ENCODE measurements at places on chromosomes 12 and 14.

DNA sequence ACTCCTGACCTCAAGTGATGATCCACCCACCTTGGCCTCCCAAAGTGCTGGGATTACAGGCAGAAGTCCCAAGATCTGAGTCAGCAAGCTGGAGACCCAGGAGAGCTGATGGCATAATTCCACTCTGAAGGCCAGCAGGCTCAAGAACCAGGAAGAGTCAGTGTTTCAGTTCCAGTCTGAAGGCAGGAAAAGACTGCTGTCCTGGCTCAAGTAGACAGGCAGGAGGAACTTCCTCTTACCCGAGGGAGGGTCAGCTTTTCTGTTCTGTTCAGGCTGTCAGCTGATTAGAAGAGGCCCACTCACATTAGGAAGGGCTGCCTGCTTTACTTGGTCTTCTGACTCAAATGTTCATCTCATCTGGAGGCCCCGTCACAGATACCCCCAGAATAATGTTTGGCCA, 206.0 kb upstream of the MYL2 start:
- DNase-seq: no peak

DNA sequence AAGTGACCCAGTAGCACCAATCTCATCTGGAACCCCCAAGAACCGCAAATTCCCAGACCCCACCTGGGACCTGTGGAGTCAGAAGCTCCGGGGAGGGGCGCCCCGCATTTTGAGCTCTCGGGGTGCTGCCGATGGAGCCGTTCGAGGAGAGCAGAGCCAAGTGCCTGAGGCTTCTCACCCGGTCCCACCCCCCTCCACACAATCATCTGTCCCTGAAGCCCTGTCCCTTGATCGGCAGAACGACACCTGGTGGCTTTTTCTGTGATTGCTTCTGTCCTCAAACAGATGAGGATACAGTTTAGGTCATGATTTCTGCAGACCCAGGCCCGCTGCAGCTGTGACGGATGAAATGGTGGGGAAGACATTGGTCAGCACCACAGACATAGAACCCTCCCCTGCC, 74.7 kb downstream of the NOC4L start:
- peak; percentile 18 for DNase-seq

GRCh38 chr12:109775172-109775881, 57.9 kb downstream of the TRPV4 start:
- DNase-seq: peak; percentile 76

DNA sequence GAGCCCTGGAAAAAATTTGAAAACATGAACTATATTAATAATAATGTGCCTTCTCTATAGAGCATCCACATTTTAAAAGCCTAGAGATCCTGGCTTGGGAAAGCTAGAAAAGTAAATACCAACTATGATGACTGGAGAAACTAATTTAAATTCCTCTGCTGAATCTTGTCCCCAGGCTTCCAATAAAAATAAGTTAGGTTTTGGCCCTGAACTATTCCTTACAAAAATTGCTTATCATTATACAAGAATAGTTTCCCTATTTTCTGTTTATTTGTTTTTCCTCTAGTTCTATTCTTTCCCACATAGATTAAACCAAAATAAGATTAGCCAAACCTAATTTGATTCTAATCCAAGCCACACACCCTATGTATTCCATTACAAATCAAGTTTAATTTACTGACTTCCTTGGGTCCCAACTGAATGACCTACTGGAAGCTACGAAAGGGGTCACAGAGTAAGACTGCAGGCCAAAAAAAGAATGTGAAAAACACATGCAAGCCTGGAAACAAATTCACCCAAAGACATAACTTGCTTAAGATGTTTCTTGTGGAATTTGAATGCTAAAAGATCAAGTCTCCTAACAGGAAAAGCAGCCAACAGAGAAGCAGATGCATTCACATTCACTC, 133.0 kb downstream of the PAWR start:
- no peak for DNase-seq

GRCh38 chr14:79702197-79702596, 509.1 kb downstream of the DIO2 start:
- no peak for DNase-seq

DNA sequence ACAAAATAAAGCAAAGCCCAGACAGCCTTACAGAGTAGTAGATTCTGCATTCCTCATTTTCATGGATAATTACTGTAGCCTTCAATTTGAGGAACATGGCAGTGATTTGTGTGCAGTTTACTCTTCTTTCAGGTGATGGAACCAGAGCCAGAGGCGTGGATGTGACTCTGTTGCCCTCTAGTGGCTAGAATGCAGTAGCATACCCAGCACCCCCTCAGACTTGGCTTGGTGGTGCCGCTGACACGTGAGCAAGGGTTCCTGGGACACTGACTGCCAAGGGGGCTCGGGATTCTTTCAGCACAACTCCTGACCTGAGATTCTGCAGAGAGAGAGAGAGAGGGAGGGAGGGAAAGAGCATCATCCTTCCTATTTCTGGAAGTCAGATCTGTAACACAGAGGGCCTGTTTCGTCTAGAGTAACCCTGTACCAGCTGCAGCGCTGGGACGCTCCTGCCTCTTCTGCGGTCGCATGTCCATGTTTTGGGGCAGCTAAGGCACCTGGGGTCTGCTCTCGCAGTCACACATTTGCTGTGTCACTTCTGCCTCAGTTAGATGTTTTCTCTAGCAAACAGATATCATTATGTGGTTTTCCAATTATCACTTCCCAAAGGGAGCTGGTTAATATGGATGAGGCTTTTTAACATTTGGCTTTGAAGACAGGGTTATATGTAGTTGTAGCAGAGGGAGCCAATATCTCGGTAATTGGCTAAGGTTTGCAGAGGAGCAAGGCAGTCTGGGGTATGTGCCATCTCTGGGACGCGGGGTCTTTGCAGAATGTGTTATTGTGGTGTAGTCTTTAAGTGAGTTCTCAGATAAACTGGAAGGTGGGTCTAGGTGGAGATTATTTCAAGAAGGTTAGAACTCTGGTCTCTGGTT, 428.1 kb downstream of the NRXN3 start:
- DNase-seq: peak; percentile 36

GRCh38 chr12:40055228-40055579, 50.7 kb downstream of the SLC2A13 start:
- no peak for DNase-seq

- no peak for DNase-seq
Measured at GRCh38 chr14:101233021-101233366, 328.3 kb upstream of the DIO3 start.

- DNase-seq: no peak
Measured at GRCh38 chr12:122089077-122089476, 10.5 kb downstream of the MLXIP start.

DNA sequence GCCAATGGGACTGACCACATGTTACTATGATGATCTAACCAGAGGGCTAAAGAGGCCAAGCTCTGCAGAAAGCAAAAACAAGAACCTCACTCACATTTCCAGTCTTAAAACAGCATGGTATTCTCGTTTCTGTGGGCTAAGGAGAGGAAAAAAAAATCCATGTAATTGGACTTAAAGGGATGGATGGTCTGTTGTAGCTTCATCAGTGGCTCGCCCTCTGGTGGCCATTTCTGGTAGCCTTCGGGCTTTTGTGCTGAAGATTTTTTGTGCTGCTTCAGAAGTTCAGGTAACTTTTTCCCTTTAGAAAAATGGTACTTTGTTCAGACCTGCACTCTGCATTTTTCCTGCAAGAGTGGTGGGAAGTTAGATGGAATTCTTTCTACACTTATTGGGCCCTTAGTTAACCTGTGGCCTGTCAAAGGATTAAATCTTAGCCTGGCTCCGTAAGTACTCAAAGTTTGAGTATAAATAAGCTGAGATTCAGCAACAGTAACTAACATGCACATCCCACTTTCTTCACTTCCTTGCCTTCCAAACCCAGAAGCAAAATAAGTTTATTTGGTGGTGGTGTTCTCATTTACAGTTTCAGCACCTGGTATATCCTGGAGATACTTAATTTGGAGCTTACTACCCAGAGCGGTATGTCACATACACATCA, 22.3 kb downstream of the DCAF4 start:
- DNase-seq: peak; percentile 43

DNA sequence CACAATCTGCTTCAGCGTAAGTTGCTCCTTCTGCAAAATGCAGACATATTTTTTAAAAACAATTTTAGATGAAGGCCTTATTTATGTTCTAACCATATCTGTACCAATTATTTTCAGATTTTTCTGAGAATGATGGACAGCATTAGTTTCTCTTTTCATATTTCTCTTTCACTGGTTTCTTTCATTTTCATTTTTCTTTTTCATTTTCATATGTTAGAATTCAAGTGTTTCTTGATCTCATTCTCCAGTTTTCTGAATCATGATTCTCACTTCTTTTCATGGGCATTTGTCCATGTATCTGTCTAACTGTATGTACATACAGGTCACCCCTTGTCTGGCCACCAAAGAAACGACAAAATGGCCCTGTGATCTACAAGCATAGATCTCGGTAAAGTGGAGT, 346.6 kb downstream of the NAV3 start:
- DNase-seq: no peak

- DNase-seq: no peak
Measured at GRCh38 chr14:34453226-34453625, 8.8 kb downstream of the SPTSSA start.

DNA sequence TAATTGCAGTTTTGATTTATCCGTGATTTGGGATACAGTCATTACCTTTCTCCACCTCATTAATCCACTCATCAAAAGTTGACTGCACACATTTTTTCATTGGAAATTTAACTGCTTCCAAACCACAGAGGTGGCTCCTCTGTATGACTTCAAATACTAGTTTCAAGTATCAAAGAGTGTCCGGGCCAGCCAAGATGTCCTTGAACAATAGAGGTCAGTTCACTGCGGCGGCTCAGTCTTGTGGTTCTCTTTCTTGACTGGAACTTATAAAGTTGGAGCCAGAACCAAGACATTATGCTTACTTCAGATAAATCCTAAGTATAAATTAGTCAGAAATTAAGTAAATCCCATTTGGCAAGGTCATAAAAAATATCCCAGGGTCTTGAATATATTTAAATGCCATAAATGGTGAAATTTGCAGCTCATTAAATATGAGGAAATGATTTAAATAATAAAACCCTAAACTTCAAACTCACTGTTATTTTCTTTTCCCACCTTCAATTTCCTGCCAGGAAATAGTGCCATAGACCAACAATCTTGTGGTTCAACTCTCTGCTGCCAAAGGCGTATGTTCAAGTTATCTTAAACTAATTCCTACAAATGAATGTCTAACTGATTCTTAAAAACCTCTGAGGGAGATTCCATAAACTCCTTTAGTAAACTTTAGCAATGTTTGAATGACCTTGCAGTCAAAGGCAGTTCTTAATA, 360.8 kb downstream of the AEBP2 start:
- no peak for DNase-seq

DNA sequence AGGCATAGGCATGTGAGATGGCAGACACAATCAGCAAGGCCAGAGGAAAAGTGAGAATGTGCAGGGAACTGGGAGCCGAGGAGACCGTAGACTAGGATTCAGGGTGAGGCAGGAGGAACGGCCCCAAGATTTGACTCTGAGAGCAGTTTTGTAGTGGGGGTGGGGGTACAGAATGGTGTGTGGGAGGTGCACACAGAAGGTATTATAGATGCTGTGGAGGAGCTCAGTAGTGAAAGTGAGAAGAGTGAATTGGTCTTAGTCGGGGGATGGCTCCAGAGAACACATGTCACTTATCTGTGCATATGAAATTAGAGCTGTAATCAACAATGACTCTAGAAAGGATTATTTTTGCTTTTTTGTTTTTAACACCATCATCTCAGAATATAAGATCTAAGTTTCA, 11.9 kb downstream of the ZNF664 start:
- no peak for DNase-seq

Data from stimulated activated CD4-positive, alpha-beta T cell treated with anti-CD3 and anti-CD28 coated beads, TNF-alpha, amount 100 ng/mL, for 24 hours (primary cell).